ENCODE measurements at places on chromosomes 2 and 18.

- DNase-seq: no peak
These were observed 2.4 kb upstream of the ADCYAP1 start for GRCh38 chr18:902229-902628.

- DNase-seq: no peak
These were observed 228.2 kb downstream of the HAUS1 start for GRCh38 chr18:46332286-46332801.

DNA sequence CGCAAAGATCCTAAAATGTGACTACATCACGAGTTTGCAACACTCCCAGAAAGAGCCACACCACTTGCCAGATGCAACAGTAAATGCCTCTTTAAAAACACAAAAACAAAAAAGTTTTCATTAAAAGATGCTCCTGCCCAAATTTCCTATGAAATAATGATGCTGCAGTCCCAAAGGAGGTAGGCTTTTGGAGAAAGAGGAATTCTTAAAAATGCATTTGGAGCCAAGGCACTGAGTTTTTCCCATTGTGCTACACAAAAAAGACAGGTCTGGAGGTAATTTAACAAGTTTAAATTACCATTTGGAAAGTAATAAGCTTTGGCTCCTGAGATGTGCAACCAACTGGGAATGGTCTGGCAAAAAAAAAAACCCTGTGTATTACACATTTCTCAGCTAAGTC is 145.0 kb downstream of the PID1 start:
- DNase-seq: no peak

- DNase-seq: peak; percentile 48
These were observed 1.6 kb upstream of the NFE2L2 start for GRCh38 chr2:177265824-177266817.

- DNase-seq: no peak
These were observed 131.8 kb downstream of the BAZ2B start for GRCh38 chr2:159484532-159484931.

Measured in suppressor macrophage (primary cell).